ENCODE measurements at places on chromosomes 5 and 9.

DNA sequence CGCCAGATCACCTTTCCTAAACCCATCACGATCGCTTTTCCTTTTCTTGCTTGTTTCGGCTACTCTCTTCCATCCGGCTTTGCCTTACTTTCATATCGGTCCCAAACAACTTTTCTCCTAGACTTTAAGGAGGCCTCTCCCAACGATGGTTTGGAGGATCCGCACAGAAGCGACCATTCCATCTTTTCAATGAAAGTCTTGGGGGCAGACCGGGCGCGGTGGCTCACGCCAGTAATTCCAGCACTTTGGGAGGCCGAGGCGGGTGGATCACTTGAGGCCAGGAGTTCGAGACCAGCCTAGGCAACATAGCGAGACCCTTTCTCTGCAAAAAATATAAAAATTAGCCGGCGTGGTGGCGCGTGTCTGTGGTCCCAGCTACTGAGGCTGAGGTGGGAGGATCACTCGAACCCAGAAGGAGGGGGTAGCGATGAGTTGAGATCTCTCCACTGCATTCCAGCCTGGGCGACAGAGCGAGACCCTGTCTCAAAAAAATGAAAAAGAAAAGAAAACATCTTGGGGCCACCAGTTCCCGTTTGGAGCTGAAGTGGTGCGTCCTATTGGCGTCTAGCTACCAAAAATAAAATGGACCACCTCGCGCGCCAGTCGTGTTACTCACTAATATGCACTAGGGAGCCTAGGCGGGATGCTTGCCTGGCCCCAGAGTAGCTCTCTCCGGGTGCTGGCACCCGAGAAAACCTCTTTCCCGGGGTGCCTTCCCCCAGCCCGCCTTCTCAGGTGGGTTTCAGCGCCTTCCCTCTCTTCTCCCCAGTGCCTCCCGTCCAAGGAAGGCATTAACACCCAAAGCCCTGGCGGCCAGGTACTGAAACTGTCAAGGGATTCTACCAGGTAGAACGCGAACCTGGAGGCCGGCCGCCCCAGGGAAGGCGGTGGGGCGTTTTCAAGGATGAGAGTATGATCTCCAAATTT is 800 bp upstream of the AP3B1 start:
- peak; percentile 45 for DNase-seq

- no peak for DNase-seq
Measured at GRCh38 chr9:135501261-135502167, 1.0 kb downstream of the MRPS2 start.

- no peak for DNase-seq
Measured at GRCh38 chr9:83665580-83666200, 42.1 kb downstream of the UBQLN1 start.

GRCh38 chr5:149549461-149550267 is 1.6 kb downstream of the CSNK1A1 start:
- DNase-seq = peak; percentile 9

All from activated T-cell treated with anti-CD3 and anti-CD28 coated beads, Interleukin-2, amount 50 U/mL, for 4 hours (primary cell).